GM04503 (cell line): ENCODE measurements at places on chromosomes 16 and 17.

DNA sequence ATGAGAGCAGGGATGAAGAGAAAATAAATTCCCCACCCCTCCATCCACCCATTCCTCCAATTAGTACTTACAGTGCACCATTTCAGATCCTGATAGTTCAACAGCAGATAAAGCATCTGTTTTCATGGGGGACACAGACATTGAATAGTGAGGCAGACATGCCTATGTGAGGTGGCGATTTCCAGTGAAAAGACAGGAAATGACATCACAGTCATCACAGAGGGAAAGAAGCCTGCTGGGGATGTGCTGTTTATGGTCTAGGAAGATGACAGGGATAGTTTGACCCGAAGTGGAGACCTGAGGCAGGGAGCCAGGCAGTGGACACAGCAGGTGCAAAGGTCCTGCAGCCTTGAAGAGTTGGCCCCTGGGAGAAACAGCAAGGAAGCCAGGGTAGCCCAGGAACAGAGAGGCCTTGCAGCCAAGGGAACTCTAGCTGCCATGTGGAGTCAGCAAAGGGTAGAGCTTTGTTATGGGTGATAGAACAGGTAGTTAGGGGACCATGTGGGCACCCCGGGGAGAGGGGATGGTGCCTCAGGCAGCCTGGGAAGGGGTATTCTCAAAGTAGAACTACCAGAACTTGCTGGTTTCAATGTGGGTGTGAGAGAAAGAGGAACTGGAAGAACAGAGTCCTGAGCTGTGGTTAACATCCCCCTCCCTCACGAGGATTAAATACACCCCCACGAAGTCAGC is 256.6 kb downstream of the CPPED1 start:
- no peak for DNase-seq

DNA sequence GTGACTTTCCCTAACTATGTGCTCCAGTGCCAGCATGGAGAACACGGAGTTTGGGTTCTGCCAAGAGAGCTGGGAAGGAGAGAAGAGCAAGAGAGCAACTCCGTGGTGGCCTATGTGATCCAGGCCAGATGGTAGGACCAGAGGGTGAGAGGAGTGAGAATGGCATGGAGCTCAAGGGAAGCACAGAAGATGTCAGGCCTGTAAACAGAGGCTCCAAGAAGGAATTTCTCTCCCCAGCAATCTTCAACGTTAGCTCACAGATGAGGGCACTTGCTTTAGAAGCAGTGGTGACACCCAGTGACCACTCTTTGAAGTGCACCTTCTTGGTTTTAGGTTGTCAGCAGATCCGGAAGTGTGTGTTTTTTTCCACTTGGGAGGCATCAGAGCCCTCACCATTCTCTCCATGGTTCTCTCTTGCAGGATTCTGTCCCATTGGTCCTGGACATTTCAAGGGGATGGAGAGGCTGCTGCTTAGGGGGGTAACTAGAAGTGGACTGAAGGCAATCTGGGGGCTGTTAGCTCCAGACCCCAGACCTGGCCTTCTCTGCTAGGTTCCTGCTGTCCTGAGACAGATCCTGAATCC is 18.1 kb upstream of the TMEM98 start:
- peak; percentile 58 for DNase-seq

DNA sequence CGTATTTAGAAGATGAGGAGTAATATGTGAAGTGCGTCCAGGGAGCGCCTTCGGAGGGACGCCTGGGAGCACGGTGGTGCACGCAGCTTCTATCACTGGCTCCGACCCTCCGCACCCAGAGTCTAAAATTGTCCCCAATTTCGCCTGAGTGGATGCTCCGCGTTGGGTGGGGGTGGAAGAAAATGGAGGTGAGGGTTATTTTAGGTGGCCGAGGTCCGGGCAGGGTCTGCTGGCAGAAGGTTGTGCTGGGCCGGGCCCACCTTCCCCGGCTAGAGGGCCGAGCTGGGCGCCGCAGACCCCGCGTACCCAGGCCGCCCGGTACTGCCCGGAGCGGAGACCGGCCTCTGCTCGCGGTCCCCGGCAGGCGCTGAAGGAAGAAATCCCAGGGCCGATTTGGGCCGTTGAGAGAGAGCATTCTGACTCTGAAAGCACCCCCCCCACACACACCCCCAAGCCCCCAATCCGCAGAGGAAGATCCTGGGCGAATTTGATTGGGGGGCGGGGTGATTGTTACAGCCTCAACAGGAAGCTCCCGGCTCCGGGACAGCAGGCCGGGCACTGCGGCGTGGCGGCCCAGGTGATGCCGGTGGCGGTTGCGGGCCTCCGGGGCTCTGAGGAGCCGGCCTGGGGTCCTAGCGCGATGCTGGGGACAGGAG is 3.0 kb downstream of the BAHCC1 start:
- DNase-seq, result no peak

DNA sequence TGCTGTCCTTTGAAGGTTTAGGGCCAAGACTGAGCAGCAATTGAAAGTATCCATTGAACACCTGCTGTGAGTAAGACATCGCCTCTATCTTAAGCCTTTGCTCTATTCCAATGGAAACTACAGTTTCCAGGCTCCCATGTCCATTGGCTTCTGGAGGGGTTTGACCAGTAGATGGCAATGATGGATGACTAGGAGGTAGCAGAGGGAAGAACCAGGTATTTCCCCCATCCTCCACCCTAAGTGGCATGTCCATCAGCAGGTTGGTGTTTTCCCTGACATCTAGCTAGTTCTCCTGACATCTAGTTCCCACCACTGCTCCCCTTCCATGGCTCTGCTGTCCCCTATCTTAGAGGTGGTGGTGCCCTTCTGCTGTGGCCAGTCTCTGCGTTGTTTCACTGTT is 58.7 kb downstream of the CENPV start:
- DNase-seq, result no peak
